ENCODE measurements at places on chromosomes 5 and 9. TPM values are rescaled to one million over a fixed set of nuclear protein-coding genes. Genes with fewer than 3 reads are reported as not detected.

Gene SOX30
- not detected for total RNA-seq

Gene OR1J2
- not detected for total RNA-seq

Gene C9orf50
- total RNA-seq, result not detected

Gene BTNL3
- 31.3 TPM for total RNA-seq

Gene PCDHGC3
- 18.9 TPM for total RNA-seq

Gene ASPN
- total RNA-seq, result 33.6 TPM

Gene AK8
- total RNA-seq, result 1.8 TPM

Gene IQGAP2
- total RNA-seq, result 60.3 TPM

Gene TRIM32
- 30.8 TPM for total RNA-seq

Gene CDH9
- 2.2 TPM for total RNA-seq

Gene HTR4
- 2.0 TPM for total RNA-seq

Gene CAMLG
- total RNA-seq, result 33.5 TPM

Gene SNX18
- total RNA-seq, result 28.6 TPM

Gene CNTNAP3B
- 5.2 TPM for total RNA-seq

Gene C9orf153
- total RNA-seq, result not detected

Gene TMEM215
- total RNA-seq, result 0.43 TPM

Gene SPATA31C1
- total RNA-seq, result not detected

Gene ALDH1A1
- total RNA-seq, result 563 TPM

Gene CEP72
- 7.6 TPM for total RNA-seq

Gene LRRC19
- 44.6 TPM for total RNA-seq

Gene TAF1L
- not detected for total RNA-seq

Gene MEGF10
- 6.7 TPM for total RNA-seq

Gene SLC36A1
- total RNA-seq, result 19.5 TPM

Gene CCDC192
- not detected for total RNA-seq

Gene RGP1
- total RNA-seq, result 19.3 TPM

Gene CLIC3
- 9.9 TPM for total RNA-seq

Gene RXRA
- total RNA-seq, result 32.5 TPM

Gene CDH10
- 8.9 TPM for total RNA-seq

Gene CBY3
- total RNA-seq, result not detected

Gene SLC25A2
- 1.7 TPM for total RNA-seq

Gene ARHGAP26
- 20.0 TPM for total RNA-seq

Gene IFNA21
- total RNA-seq, result not detected

Gene MYOZ3
- 0.92 TPM for total RNA-seq

Gene TRAF1
- total RNA-seq, result 4.0 TPM

Gene SLC6A3
- not detected for total RNA-seq

Gene PAX5
- total RNA-seq, result not detected

Gene CDX1
- 54.6 TPM for total RNA-seq

Gene PCDHB4
- total RNA-seq, result 2.5 TPM

Gene PRR16
- total RNA-seq, result 17.3 TPM

Gene HMHB1
- not detected for total RNA-seq

Gene ACOT12
- 10.2 TPM for total RNA-seq

Gene GABRA6
- total RNA-seq, result not detected

Gene CNTNAP3
- total RNA-seq, result 1.00 TPM

Gene ISL1
- total RNA-seq, result 29.1 TPM
